NCI-H187 (cell line): ENCODE measurements at places on chromosomes 1 and 21.
A peak's percentile ranks its signal among the peaks of the same experiment; 100 is the strongest.

GRCh38 chr1:245694753-245695195 lies 540.0 kb downstream of the KIF26B start:
- no peak for DNase-seq

DNA sequence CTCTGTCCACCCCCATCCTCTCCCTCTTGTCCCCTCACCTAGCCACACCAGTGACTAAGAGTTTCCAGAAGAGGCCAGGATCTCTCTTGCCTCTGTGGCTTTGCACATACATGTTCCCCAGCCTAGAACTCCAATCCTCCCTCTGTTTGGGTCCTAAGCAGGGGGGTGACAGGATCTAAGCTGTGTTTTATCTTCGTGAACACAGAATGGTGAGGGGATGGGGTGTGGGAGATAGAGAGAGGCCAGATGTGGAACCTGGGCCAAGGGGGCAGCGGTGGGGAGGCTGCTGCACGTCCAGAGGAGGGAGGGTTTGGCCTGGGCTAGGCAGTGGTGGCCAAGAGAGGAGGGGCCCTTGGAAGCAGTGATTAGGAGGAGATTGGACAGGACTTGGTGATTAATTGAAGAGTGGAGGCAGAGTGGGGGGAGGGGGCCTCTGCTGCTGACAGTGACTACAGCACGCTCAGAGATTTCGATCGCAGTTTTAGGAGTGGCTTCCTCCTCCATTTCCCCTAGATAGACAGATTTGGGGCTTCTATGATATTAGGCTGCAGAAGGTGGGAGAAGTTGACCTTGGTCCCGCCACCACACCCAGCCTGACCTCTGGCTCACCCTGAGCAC lies 17.1 kb upstream of the ADGRB2 start:
- DNase-seq: no peak

DNA sequence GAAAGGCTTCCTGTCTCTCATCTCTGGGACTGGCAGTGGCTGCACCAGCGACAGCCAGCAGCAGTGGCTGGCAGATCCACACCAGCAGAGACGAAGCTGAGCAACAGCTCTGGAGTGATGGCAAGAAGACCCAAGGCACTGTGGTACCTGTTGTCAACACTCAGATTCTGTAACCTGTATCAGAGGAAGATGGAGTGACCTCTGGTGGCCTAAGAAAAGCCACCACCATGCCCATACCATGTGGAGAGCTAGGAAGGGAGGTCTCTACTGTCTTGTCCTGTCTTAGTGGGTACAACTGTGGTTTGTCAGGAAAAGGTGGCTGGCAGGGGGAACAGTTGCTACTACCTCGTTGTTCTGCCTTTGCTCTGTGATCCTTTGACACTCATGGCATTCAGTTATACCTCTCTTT lies 22.5 kb upstream of the RHBDL2 start:
- no peak for DNase-seq

DNA sequence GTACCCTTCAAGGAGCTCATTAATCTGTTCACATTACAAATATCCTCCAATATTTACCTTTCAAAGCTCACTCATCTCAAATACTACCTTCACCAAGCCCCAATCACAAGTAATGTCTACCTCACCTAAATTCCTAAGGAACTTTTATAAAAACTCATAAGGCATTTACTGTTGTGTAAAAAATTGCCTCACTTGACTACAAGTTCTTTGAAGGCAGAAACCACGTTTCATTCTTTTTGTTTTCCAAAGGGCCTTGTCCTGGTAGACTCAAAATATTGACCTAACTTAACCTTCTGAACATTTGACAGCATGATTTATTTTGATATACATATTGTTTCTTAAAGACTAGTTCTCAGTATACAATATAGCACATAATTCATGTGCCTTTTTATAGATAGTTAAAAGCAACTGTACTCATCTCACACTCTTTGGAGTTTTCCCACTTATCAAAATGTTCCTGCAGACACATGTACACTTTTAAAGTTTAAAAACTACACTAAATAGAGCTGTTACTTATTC lies 2.5 kb downstream of the USP33 start:
- DNase-seq: no peak

- peak; percentile 89 for DNase-seq
Observed at GRCh38 chr1:159854693-159855192, 7.7 kb downstream of the VSIG8 start.

- DNase-seq: no peak
Observed at GRCh38 chr1:103561643-103562395, 9.6 kb upstream of the AMY2B start.

- DNase-seq: no peak
Observed at GRCh38 chr1:28860332-28861073, 48.5 kb downstream of the OPRD1 start.

DNA sequence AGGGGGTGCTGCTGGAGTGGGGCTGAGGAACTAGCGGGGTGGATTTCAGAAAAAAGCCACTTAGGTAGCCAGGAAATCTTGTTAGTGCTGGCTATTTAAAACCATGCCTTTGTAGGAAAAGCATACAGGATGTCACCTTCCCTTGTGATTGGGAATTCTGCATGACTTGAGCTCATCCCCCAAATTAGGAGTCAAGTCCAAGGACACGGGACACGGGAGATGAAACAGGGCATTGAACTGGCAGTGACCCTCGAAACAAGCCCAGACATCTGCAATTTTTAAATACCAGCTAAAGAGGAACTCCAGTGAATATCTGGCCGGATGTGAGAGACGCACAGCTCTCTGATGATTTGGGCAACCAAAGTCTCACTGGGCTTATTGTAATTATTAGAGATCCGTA lies 32.8 kb downstream of the C2CD2 start:
- DNase-seq: no peak

DNA sequence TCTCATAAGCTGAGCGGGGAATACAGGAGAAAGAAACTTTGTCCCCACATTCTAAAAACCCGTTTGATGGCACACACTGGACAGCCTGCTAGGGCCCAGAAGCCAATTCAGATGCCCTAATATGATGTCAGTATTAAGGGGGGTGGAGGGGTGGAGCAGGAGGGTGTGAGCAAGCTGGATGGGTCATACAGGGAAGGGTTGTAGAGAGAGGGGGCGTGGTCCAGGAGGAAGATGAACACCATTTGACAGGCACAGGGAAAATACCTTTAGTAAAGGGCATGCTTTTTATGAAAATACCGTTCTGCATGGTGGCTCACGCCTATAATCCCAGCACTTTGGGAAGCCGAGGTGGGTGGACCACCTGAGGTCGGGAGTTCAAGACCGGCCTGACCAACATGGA lies 6.0 kb downstream of the TARS2 start:
- no peak for DNase-seq

GRCh38 chr1:119815361-119815760 lies 4.1 kb upstream of the REG4 start:
- DNase-seq: no peak

DNA sequence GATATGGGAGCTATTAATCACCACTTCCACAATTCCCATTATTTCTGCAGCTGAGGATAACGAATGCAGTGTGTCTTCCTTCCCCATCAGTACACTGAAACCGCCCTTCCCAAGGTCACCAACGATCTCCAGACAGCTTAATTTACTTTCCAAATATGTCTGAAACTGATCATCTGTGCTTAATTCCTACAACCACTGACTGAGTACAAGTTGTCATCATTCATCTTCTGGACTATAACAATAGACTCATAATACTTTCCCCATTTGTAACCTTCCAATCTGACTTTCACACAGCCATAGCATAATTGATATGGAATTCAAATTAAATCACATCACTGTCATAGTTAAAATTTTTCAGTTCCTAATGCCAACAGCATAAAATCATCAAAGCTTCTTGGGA lies 17.4 kb downstream of the DNM3 start:
- no peak for DNase-seq

- DNase-seq: no peak
Observed at GRCh38 chr1:146031476-146031875, 9.9 kb upstream of the HJV start.

- no peak for DNase-seq
Observed at GRCh38 chr1:55337801-55338447, 122.8 kb upstream of the USP24 start.

DNA sequence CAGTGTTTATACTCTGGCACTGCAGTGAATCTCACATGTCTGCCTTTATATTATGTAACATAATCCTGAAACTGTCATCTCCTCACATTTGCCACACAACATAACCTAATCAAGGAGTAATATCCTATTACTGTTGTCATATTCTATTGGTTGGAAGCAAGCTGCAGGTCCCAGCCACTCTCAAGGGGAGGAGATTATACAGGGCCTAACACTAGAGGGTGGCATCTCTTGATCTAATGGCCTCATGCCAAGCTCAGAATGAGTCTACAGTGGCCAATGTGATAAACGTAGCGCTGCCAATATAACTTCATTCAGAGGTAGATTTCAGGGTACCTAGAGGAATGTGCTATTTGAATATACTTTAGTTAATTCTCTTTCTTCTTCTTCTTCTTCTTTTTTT lies 166.8 kb downstream of the BACH1 start:
- DNase-seq: no peak

- DNase-seq: no peak
Observed at GRCh38 chr1:6123083-6123482, 57.0 kb downstream of the CHD5 start.

DNA sequence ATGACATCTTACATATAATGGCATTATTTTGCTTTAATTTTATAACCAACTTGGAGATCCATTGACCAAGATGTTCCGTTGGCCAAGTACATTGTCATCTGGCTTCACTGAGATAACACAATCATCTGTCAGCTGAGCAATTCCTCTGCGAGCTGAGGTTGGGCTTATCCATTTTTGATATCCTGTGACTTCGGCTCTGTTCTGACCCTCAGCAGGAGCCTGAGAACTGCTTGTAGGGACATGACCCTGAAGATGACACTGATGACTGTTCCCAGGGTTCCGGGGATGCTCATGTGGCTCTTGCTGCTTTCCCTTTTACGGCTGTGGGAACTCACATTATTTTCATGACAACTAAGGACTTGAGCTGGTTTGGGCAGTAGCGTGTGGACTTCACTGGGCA lies 51.2 kb downstream of the TLR5 start:
- no peak for DNase-seq

GRCh38 chr1:175792136-175792535 lies 48.7 kb upstream of the TNR start:
- no peak for DNase-seq

- DNase-seq: no peak
Observed at GRCh38 chr1:152061952-152062351, 25.1 kb upstream of the S100A11 start.

GRCh38 chr1:27596986-27597385 lies 7.0 kb downstream of the AHDC1 start:
- no peak for DNase-seq

- no peak for DNase-seq
Observed at GRCh38 chr1:95440511-95440910, 206.5 kb downstream of the RWDD3 start.

- DNase-seq: peak; percentile 45
Observed at GRCh38 chr1:208177656-208178055, 66.5 kb downstream of the PLXNA2 start.

DNA sequence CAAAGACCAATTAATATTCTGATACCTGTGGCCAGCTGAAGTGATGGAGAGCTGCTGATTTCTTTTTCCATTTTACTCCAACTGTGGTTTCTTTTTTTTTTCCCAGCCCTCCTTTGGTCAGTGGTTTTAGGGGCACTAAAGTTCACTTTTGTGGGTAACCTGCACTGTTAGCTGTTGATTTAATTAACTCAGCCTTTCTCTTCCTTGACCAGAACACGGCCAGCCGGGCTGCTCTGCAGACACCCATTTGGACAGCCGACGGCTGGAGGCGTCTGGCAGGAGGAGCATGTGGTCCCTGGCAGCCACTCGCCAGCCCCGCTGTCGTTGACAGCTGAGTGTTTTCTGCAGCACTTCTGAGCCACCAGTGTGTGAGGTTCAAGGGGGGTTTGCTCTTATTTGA lies 136.2 kb upstream of the RUNX3 start:
- no peak for DNase-seq

- no peak for DNase-seq
Observed at GRCh38 chr1:109750241-109750882, 9.5 kb upstream of the GSTM3 start.

DNA sequence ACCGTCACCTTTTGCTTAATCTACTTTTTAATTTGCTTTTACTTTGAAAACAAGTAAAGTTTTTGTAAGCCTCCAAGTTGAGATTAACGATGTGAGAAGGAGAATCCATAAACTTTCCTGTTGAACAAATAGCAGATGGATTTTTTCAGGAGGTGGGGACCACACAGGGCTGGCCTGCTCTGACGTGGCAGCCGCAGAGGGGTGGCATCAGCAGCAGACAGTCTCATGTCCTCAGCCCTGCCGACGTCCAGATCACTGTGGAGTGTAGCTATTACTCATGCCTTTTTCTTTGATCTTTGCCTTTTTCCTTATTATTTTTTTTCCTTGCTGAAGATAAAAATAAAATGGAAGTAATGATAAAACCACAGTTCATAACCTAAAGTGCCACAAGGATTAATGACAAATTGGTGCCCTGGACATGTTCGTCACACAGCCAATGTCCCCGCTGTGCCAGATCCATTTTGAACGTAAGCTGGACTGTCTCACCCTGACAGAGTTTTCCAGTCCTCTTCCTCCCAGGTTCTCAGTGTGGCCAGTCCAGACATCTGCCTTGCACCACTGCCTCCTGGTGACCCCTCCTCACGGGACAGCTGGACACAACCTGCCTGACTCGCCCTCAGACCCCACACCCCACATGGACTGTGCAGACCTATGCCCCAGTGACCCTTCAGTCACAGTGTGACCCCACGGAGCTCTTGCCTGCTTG lies 15.4 kb upstream of the ZBTB21 start:
- DNase-seq: no peak

GRCh38 chr1:233543338-233544255 lies 70.3 kb upstream of the KCNK1 start:
- DNase-seq: no peak

- no peak for DNase-seq
Observed at GRCh38 chr1:235931171-235931738, 64.5 kb upstream of the LYST start.

- DNase-seq: no peak
Observed at GRCh38 chr21:45309069-45309986, 21.6 kb upstream of the POFUT2 start.

- no peak for DNase-seq
Observed at GRCh38 chr1:167272369-167272957, 51.8 kb downstream of the POU2F1 start.

GRCh38 chr1:154430903-154431302 lies 25.8 kb downstream of the IL6R start:
- no peak for DNase-seq

DNA sequence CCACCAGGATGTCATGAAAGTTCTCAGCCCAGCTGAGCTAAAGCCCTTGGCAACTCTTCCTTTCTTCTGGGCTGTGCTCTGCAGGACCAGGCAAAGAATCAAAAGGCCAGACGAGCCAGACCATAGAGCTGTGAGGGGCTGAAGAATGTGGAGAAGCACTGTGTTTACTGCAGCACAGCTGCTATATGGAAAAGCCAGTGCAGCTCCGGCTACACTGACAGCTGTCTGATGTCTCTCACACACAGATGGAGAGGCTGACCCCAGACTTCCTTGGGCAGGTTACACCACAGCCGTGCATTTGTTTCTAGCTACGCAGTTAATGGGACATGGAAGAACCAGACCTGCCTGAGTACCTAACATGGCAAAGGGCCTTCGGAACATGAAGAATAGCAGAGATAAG lies 40.3 kb downstream of the CD247 start:
- DNase-seq: no peak
